Activated naive CD8-positive, alpha-beta T cell treated with anti-CD3 and anti-CD28 coated beads, Interleukin-2, amount 50 U/mL, for 24 hours (primary cell): ENCODE measurements at places on chromosomes 3 and 15.

DNA sequence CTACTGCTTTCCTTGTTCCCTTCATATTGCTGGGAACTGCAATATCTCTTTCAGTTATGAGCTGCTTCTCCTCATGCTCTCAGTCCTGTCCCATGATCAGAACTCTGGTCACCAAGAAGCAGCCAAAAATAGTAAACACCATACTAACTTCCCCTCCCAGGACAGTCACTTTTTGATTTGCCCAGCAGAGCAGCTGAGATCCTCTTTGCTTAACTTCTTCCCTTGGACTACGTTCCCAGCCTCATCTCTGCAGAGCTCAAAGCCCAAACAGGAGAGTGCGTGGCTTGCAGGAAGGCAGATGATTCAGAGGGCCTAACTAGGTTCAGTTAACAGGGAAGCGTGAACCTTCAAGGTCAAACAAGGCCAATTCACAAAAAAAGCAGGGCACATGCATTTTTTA is 153.2 kb downstream of the CTNNB1 start:
- no peak for DNase-seq

- DNase-seq: no peak
Observed at GRCh38 chr3:76307556-76307955, 522.2 kb upstream of the ZNF717 start.

DNA sequence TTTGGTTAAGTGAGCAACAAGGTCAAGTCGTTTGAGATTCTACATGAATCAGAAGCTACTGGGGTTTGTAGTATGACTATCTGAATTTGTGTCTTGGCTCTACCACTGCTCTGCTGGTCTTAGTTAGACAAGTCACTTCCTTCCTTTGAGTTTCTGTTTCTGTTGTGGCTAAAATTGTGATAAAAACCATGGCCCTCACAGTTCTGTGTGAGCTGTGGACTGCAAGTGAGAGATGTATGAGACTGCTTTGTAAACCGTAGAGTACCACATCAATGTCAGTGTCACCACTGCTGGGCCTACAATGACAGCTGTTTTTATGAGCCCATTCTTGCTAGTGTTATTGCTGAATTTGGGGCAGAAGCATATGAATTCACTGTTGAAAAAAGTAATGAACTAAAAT is 32.7 kb downstream of the RARB start:
- DNase-seq: no peak

DNA sequence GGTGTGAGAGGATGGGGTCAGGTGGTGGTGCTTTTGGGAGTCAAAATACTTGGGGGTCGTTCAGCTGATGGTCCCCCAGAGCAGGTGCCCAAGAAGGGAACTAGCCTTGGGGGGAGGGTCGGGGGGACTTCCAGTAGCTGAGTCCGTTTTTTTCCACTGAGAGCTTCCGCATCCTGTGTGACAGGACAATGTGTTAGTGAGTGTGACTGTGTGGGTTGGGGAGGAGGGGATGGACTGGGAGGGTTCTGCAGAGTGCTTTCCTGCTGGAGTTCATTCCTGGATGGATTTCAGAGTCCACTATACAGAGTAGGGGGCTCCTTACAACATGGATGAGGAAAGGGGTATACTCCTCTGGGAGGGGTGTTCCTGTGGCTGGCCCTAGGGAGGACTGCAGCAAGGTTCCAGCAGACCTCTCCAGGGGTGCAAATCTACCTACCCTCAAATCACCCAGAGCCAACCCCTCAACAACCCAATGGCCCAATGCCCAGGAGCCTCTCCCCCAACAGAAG is 601 bp upstream of the HYAL2 start:
- no peak for DNase-seq

- DNase-seq: no peak
Observed at GRCh38 chr3:115676336-115676735, 53.0 kb downstream of the GAP43 start.
